ENCODE measurements at places on chromosomes 4 and X.

DNA sequence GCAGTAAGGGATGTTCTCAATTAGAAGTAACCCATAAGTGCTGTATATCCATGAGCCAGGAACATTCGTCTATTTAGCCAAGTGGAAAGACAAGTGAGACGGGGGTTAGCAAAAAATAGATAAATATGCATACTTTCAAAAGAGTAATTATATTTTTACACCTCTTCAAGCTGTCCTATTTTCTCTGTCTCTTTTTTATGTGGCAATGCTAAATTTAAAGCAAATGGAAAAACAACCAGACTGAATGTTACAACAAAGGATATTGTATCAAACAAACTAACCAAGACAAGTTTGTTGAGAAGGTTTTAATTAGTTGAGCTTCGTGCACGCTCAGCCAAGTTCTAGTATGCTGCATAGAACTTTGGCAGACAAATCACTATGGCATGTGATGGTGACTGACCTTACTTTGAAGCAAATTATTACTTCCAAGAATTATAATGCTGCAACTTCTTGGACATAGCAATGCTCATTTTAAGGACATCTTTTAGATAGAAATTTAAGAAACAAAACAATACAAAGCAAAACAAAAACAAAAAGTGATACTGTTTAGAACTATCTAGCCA, 61.4 kb upstream of the TMEM150C start:
- no peak for DNase-seq

DNA sequence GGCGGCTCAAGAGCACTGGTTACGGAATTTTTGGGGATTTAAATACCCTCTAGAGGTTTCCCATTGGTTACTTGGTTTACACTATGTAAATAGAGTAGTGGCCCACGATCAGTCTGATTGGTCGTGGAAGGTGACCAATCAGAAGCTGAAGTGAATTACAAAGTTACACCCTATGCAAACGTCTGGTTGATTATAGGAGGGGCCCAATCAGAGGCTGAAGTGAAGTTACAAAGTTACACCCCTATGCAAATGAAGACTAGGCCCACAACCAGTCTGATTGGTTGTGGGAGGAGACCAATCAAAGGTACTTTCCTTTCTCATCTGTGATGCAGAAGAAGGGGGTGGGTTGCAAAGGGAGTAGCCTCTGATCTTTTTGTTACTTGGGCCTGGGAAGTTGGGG, 45.1 kb upstream of the HSD17B10 start:
- DNase-seq: no peak

DNA sequence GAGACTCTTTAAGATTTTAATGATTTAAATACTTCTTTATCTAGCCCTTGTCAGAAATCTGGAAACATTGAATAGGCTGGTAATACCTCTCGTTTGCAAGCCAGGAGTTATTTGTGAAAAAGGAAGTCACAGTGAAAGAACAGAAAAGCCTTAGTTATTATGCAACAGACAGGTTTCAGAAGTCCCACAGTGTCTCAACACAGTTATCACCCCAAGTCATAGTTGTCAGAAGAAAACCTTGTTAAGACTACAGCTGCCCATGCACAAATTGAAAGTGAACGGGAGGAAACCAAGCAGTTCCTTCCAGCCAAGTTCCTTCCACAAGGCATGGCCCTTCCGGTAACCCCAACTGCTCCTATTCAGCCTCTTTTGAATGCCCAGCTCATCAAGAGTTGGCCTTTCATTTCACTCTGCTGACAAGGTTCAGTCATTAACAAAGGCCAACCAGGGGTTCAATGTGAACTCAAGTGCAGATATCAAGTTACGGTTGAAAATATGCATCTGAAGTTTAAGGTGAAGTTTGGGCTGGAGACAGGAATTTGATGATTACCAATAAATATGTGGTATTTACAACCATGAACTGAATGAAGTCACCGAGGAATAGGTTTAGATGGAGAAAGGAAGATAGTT, 15.6 kb downstream of the ALPK1 start:
- DNase-seq: no peak

- DNase-seq: no peak
These were observed 303.1 kb downstream of the ARHGAP24 start for GRCh38 chr4:85777908-85778631.

DNA sequence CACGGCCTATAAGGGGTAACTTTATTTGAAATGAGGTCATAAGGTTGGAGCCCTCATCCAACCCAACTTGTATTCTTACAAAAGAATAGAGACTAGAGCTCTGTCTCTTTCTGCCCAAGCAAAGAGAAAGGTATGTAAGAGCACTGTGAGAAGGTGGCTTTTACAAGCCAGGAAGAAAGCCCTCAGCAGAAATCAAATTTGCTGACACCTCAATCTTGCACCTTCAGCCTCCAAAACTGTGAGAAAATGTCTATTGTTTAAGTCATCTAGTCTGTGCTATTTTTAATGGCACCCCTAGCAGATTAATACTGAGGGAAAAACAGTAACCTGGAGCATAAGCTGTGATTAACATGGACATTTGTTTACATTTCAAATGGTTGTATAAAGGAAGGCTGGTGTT, 860.7 kb downstream of the PCDH7 start:
- DNase-seq: no peak

- no peak for DNase-seq
These were observed 14.4 kb downstream of the UVSSA start for GRCh38 chr4:1361431-1361830.

DNA sequence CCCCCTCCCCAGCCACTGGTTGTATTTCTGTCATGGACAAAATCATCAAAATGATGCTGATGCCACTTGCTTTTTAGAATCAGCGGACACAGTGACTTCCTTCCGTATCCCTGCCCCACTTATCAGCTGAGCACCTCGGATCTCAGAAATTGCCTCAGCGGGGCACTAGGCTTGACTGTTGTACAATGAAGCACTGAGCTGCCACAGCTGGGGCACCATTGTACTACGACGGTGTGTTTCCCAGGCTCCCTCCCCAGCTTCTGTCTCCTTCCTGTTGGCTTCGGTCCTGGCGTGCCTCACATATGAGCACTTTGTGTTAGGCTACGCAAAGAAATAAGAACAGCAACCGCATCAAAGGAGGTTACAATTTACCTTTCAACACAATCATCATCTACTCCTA, 82.4 kb downstream of the F11 start:
- no peak for DNase-seq

DNA sequence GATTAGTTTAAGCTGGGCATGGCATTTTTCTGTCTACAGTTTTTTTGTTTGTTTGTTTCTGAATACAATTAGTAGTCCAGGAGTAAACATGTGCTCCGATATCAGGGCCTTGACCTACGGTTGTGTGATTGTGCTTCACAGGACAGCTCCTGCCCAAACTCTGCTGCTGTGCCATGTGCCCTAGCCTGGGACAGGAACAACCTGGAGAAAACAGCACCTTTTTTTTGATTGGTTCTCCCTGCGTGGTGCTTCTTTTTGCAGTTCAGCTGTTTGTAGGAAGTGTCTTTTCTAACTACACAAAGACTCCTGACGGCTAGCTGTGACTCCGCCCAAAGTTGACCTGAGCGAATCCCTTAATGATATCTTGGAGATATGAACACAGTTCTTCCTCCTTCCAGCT, 158.8 kb downstream of the ATP10D start:
- DNase-seq: no peak

- DNase-seq: no peak
These were observed 541.4 kb downstream of the ADGRL3 start for GRCh38 chr4:61741327-61742096.

DNA sequence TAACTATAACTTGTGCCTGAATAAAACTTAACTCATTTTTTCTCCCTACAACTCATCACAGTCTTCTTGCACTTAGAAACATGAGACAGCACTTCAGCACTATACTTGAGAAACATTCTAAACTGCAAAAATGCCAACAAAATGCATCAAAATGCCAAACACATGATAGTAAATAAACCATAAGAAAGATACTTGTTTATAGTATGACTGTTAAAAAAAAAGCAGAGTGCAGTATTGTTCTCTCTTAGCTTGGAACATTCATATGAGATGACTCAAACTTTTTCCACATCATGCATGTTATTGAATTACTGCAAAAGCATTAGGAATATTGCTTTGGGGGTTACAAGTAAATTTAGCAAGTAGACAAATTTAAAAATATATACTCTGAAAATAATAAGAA, 135.7 kb upstream of the ANXA10 start:
- DNase-seq: no peak

- no peak for DNase-seq
These were observed 399.0 kb downstream of the PABPC4L start for GRCh38 chr4:133802359-133803140.

DNA sequence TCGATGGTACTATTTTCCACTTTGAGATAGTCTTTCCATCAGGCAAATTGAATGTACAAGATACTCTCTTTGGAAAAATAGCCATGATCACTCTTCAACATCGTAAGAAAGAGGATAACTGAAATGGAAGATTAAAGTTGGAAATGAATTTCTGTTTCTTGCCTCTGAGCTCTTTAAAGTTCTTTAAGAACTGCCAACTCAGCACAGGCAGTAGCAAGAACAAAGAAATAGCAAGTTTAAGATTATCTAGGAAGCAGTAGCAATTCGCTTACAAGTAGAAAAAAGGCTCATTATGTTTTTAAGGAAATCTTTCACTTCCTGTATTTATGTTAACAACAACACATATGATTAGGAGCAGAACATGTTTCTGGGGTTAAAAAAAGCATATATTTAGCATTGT, 127.6 kb downstream of the CDS1 start:
- DNase-seq: no peak

DNA sequence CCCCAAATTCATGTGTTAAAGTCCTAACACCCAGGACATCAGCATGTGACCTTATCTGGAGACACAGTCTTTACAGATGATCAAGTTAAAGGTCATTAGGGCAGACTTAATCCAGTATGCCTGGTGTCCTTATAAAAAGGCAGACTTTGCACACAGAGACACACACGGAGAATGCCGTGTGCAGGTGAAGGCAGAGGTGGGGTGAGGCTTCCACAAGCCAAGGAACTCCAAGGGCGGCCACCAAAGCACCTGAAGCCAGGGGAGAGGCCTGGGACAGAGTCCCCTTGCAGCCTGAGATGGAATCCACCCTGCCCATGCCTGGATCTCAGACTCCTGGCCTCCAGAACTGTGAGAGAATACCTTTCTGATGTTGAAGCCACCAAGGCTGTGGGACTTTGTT, 26.1 kb upstream of the SORCS2 start:
- DNase-seq: no peak

DNA sequence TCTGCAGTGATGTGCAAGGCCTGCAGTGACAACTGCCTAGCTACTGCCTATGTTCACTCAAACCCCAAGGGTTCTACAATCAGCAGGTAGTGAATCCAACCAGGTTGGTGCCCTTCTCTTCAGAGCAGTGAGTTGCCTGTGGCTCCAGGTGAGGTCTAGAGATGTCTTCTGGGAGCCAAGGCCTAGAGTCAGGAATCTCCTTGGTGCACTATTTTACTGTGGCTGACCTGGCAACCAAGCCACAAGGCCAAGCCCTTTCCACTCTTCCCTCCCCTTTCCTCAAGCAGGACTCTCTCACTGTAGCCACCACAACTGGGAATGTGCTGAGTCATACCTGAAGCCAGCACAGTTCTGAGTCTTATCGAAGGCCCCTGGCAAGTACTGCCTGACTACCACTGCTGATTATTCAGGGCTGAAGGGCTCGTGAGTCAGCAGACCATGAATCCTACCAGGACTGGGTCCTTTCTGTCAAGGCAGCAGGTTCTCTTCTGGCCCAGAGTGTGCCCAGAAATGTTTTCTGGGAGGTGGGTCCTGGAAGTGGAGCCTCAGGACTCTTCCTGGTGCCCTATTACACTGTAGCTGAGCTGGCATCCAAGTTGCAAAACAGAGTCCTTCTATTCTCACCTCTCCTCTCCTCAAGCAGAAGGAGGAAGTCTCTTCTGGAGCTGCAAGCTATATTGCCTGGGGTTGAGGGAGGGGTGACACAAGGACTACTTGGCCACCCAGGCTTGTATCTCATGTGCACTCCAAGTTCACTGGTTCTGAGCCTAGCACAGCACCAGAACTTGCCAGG, 111.6 kb downstream of the BTC start:
- no peak for DNase-seq

GRCh38 chr4:7581477-7581876, 146.7 kb upstream of the PSAPL1 start:
- no peak for DNase-seq

DNA sequence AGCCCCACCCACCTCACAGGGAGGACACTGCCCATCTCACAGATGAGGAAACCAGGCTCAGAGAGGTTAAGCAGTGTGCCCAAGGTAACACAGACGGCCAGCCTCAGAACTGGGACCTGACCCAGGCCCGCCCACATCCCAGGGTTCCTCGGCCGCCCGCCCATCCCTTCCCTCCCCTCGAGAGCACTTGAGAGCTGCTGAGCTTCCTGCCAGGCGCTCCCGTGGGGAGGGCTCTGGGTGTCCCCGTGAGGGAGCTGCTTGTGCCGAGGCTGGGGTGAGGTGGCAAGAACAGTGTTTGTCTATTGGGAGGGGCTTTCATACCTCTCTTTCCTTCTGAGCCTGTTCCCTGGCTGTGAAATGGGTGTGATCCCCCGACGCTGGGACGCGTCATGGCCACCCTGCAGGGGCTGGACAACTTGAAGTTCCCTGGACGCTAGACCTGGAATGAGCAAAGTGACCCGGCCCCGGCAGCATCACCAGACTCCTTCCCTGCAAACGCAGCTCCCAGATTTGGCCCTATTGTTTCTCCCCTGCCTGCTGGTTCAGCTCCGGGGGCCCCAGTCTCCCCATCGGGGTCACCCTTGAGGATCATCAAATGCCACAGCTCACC, 204.9 kb downstream of the AFAP1 start:
- DNase-seq: no peak

GRCh38 chr4:183411291-183411861, 33.1 kb upstream of the CDKN2AIP start:
- DNase-seq: no peak
